ENCODE measurements at places on chromosomes 1 and 21. TPM values are rescaled to one million over a fixed set of nuclear protein-coding genes. Genes with fewer than 3 reads are reported as not detected.

The KCNA3 gene
- total RNA-seq = under 0.01 TPM

The KRTAP12-2 gene
- total RNA-seq = not detected

The ORC1 gene
- total RNA-seq = 5.2 TPM

The EFNA1 gene
- not detected for total RNA-seq

The A3GALT2 gene
- total RNA-seq = not detected

The RGS4 gene
- total RNA-seq = 78.0 TPM

The S100A12 gene
- not detected for total RNA-seq

The MEF2D gene
- total RNA-seq = 10.8 TPM

The INAVA gene
- not detected for total RNA-seq

The OTUD7B gene
- 15.1 TPM for total RNA-seq

The STYXL2 gene
- not detected for total RNA-seq

The ATAD3C gene
- under 0.01 TPM for total RNA-seq

The LYSMD1 gene
- 10.0 TPM for total RNA-seq

All from fibroblast of villous mesenchyme (primary cell).